Neural progenitor cell (in vitro differentiated cells): ENCODE measurements at places on chromosomes 1 and 21.

- DNase-seq = no peak
Observed at GRCh38 chr1:3586986-3587759, 24.1 kb downstream of the MEGF6 start.

- no peak for DNase-seq
Observed at GRCh38 chr21:31011412-31011811, 26.9 kb downstream of the KRTAP19-8 start.

DNA sequence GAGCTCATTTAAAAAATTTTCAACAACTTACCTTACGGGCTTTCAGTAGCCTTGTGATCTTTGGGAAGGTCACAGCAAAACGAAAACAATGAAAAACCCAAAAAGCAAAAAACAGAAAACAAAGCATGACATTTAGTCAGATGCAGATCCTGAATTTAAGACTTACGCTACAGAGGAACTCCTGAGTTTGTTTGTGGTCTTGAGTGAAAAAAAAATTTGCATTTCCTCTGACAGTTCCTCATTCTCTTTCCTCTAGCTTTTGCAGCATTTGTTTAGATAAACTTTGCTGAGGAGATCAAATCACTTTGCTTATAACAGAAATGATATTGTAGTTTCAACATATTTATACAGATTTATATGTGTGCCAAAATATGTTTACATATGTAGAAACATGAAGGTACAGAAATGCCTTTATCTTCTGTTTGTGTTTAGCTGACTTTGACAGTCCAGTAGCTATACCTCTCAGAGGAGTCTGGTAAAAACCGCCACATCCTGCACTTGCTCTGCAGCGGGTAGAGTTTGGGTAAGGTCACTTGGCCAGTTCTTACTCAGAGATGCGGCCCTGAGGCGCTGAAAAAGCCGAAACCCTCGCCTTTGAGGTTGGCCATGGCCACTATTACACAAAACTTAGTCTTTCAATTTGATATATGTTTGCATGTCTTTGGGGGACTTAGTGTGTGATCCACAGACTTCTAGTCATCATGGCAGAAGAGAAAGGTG lies 142.5 kb downstream of the TNR start:
- no peak for DNase-seq

DNA sequence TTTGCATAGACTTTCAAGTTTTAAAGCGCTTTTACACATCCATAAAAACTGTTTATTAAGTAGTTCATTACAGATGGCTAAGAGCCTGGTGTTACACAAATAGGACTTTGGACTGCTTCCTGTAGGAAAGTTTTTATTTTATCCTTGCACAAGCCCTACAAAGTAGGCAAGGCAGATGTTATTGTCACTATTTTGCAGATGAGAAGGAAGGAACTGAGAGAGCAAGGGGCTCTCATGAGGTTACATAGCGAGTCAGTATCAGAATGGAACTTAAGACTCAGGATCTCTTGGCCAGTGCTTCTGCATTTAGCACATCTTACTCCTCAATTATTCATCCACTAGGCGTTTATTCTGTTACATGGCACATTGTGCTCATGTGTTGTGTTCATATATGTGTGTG lies 2.6 kb upstream of the MAPKAPK2 start:
- no peak for DNase-seq

- DNase-seq = no peak
Observed at GRCh38 chr1:160446945-160447600, 46.7 kb downstream of the VANGL2 start.

DNA sequence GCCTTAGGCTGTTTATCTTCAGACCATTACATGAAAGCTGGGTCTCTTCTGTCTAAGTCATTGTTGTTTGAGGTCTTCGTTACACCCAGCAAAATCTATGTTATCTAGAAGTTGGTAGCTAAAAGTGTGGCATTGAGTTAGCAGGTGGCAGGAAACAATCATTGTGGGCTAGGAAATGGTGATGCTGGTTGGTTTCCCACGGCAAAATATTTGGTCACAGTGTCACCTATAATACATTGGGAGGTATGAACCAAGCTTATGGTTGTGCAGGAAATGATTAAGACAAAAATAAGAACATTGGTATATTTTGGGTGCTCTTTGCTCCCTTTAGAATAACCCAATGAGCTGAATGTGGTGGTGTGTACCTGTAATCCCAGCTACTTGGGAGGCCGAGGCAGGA lies 169.7 kb downstream of the TRIM33 start:
- DNase-seq = no peak

- DNase-seq = peak; percentile 50
Observed at GRCh38 chr1:198056255-198056654, 100.5 kb upstream of the NEK7 start.

GRCh38 chr1:99963041-99963795 lies 6.6 kb upstream of the SLC35A3 start:
- no peak for DNase-seq

DNA sequence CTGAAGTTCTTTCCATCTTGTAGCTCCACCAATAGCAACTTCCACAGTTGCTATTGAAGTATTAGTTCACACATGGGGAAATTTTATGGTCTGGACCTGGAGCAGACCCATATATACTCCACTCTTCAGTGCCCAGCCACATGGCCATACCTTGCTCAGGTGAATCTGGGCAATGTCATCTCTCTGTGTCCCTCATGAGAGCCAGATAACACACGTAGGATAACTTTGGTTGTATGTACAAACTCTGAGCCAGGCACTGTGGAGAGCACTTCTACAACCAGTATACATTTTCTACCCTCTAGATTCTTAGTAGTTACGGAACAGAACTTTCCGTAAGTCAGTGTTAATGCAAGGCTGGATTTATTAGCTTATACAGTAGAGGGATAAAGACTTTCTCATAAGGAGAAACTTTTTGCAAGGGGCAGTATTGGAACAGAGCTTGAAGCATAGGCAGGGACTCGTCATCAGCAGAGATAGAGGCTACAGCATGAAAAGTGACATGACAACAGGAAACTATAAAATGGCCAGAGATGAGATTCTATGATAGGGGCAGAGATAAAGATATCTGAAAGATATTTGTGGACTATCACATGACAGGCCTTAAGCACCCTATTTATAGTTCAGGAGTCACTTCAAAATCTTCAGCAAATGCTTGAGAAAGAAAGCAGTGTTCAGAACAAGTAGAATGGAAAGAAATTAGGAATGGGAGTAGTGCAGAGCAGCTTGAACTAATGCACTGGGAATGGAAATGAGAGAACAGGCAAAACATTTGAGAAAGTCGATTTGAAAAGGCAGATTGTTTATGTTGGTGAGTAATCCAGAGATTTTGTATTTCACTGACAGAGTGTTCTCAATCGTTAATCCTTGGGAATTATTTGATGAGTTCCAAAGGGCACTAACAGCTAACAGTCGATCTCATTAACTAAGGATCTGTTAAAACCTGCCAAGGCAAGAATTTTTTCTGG lies 481.8 kb downstream of the USP25 start:
- no peak for DNase-seq

DNA sequence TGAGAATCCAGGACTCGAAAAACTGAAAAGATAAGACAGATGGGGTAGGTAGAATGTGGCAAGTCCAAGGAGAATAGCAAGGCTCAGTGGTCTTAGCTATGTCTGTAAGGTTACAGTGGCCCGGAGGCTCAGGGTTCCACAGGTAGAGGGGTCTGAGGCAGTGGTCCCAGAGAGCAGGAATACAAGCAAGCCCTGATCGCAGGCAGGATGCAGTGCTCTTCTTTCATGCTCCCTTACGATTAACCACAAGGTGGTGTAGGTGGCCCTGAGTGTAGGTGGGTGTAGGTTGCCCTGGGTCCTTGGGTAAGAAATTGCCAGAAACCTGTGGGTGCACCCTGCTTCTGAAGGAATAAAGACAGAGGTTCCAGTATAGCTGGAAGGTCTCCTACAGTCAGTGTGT lies 99.1 kb upstream of the RAB3GAP2 start:
- DNase-seq = peak; percentile 19

DNA sequence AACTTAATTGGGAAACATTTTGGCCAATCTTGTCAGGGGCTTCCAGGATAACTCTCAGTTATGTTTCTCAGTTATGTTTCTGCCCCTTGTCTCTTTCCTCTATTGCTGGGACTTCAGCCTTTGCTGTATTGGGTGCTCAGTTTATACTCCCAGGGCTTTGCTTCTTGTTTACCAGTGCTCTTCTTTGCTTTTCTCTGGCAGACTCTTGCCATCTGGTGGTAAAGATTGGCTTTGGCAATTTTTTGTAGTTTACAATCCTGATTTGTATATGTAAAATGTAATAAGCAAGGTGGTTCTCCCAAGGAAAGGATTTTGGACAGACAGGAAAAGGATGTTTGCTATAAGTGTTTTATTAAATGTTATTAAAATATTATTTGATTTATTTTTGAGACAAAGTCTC lies 37.9 kb downstream of the FABP3 start:
- peak; percentile 36 for DNase-seq

- no peak for DNase-seq
Observed at GRCh38 chr21:44771896-44772525, 29.6 kb downstream of the UBE2G2 start.

DNA sequence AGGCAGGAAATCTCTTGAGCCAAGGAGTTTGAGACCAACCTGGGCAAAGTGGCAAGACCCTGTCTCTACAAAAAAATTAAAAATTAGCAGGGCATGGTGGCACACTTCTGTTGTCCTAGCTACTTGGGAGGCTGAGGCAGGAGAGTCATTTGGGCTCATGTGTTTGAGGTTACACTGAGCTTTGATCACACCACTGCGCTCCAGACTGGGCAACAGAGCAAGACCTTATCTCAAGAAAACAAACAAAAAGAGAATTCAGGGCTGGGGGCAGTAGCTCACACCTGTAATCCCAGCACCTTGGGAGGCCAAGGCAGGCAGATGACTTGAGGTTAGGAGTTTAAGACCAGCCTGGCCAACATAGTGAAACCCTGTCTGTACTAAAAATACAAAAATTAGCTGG lies 17.8 kb upstream of the SLC16A1 start:
- DNase-seq = no peak

DNA sequence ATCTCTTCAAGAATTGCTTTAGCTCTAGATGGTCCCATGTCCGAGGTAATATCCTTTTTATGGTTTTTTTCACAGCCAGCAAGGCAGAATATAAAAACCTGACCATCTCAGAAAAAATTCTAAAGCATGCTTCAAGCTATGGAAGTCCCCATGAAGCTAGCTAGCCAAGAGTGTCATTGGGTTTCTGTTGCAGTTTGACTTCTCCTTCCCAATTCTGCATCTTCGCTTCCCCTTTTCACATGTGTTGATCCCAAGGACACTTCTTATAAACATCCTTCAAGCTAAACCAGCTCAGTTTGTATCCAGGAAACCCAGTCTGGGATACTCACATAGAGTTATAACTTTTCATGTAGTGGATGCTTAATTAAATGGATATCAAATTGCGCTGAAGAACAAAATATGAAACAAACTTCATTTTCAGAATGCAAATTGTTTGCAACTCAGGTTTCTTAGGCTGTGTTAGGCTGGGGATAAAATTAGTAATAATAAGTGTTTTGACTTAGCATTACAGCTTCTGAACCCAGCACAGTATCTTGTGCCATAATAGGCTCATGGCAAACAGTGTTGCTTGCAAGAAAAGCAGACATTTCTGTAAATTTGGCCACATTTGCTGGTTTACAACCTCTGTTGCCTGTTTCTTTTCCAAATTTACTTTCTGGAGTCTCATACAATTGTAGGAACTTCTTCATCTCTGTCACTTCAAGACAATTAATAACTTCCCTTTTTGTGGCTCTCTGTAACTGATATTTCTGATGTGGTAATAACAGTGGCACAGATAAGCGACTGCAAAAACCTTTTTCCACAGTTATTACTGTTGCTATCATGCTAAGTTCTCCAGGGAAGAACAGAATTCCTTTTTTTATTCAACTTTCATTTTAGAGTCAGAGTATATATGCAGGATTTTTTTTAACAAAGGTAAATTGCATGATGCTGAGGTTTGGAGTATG lies 53.2 kb downstream of the NCAM2 start:
- DNase-seq = no peak

DNA sequence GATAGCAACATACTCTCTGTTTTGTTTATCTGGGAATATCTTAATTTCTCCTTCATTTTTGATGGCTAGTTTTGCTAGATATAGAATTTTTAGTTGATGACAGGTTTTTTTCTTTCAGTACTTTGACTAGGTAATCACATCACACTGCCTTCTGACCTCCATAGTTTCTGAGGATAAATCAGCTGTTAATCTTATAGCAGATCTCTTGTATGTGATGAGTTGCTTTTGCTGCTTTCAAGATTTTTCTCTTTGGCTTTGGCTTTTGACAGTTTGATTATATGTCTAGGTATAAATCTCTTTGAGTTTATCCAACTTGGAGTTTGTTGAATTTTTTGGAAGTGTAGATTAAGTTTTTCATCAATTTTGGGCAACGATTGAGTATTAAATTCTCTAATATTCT lies 142.6 kb downstream of the ZNF644 start:
- no peak for DNase-seq

- DNase-seq = no peak
Observed at GRCh38 chr21:42685036-42685435, 31.6 kb downstream of the PDE9A start.

GRCh38 chr1:154148807-154149206 lies 6.1 kb downstream of the NUP210L start:
- no peak for DNase-seq

DNA sequence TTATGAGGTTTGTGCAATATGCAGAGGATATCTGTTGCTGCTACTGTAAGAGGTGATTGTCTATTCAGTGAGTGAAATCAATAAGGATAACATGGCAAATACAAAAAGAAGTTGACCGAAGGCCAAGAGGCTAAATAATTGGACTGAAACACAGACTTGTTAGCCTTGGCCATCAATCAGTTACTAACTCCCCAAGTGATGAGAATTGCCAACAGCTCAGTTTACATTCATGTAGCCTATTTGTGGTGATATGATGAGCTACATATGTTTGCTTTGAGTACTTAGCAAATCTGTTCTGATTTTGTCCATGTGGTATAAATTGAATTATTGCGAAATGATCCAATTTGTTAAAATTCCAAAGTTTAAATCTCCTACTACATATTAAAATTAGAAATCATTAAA lies 68.6 kb upstream of the VAV3 start:
- DNase-seq = no peak

GRCh38 chr1:211613108-211613947 lies 34.4 kb upstream of the SLC30A1 start:
- DNase-seq = no peak

GRCh38 chr1:33957854-33958253 lies 94.0 kb downstream of the HMGB4 start:
- DNase-seq = no peak

- DNase-seq = no peak
Observed at GRCh38 chr1:64084451-64084850, 119.0 kb upstream of the UBE2U start.

DNA sequence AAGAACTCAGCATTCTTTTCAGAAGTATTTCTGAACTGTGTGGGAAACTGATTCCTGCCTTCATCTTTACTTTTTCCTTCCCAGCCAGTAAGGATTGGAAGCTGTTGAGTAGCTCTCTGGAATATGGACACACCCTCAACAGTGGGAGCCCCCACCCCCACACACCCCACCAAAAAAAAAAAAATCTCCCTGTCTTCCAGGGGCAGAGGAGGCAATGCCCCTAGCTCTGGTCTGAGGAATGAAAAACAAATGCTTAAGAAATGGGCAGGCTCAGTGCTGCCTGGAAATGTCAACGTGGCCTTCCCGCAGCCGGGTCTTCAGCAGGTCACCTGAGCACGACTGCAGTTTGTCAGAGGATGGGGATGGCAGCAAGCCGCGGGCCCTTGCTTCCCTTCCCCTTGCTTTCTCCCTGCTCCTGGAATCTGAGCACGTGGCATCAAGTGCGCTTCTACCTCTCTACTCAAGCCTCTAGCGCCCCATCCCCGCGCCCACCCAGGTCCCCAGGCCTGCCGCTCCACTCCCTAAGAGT lies 479 bp downstream of the RGS16 start:
- DNase-seq = peak; percentile 37

- no peak for DNase-seq
Observed at GRCh38 chr21:43978060-43978459, 34.0 kb upstream of the TRAPPC10 start.
